WTC11 (cell line): ENCODE measurements at places on chromosomes 5 and 9. TPM values are rescaled to one million over a fixed set of nuclear protein-coding genes. Genes with fewer than 3 reads are reported as not detected.

Gene AJM1
- total RNA-seq: 1.6 to 1.7 TPM (median 1.6 TPM) in 3 replicates

Gene C9orf152
- total RNA-seq: 0.11 TPM in 1 of 3 replicates, not detected in the others

Gene LPAR1
- total RNA-seq: 3.3 to 4.9 TPM (median 4.0 TPM) in 3 replicates

Gene CDK9
- total RNA-seq: 106 to 111 TPM (median 107 TPM) in 3 replicates

Gene SLC27A6
- total RNA-seq: 3.6 to 4.0 TPM (median 3.9 TPM) in 3 replicates

Gene TUT7
- 18.8 to 24.5 TPM (median 19.8 TPM) in 3 replicates for total RNA-seq

Gene SPARC
- 357 to 418 TPM (median 358 TPM) in 3 replicates for total RNA-seq

Gene SLC6A18
- not detected in 3 replicates for total RNA-seq

Gene TERT
- total RNA-seq: 40.4 to 42.9 TPM (median 40.5 TPM) in 3 replicates

Gene SLC27A4
- 20.8 to 23.8 TPM (median 21.2 TPM) in 3 replicates for total RNA-seq

Gene IRX2
- total RNA-seq: 51.5 to 63.2 TPM (median 52.0 TPM) in 3 replicates

Gene SGCD
- total RNA-seq: 0.07 to 0.33 TPM (median 0.32 TPM) in 3 replicates

Gene SPOCK1
- 13.2 to 15.8 TPM (median 15.2 TPM) in 3 replicates for total RNA-seq

Gene CCL19
- not detected in 3 replicates for total RNA-seq

Gene STPG3
- total RNA-seq: 0.21 to 0.26 TPM in 2 of 3 replicates, not detected in the other
